Activated CD4-positive, alpha-beta memory T cell treated with anti-CD3 and anti-CD28 coated beads for 36 hours (primary cell): ENCODE measurements at places on chromosomes 4 and X. TPM values are rescaled to one million over a fixed set of nuclear protein-coding genes. Genes with fewer than 3 reads are reported as not detected.

DNA sequence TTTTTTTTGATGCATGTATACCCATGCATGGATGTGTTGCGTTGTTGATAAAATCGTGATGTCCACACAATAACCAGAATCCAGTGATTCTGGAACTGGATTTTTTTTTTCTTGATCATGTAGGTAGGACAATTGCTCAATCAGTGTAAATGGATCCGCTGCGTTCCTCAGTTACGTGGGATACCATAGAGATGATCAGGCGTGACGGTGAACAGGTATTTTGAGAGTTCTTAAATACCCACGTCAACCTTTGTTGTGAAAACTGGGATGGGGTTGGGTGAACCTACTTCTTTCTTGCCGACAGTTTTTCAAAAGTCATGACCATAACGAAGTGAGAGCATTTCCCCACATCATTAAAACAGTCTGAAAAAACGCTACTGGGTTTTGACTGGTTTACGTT is 913 bp upstream of the SMIM10L2A start:
- DNase-seq = no peak

DNA sequence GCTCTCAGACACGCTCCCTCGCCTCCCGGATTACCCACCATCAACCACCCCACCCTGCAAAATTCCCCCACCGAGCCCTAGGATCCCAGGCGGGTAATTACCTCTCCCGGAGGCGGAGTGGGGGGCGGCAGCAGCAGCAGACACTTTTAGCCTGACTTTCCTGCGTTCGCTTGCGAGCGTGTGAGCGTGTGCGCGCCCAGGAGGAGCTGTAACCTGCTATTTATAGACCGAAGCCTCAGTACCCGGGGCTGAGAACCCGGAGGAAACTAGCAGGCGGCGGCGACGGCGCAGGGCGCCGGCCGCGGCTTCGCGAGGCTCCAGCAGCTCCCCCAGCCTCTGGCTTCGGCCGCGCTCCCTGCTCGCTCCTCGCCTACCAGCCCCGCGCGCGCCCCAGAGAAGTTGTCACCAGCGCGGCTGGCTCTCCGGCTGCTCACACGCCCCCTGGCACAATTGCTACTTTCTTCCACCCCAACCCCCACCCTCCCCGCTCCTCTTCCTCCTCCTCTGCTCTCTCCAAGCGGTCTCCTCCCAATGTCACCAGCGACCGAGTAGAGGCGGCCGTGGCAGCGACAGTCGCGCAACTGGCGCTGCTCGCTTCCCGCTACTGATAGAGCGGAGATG is at the start of gene INPP4B:
TSS of gene INPP4B (minus strand) at position 194 of the 621 bp plus-strand sequence.
- peak; percentile 64 for DNase-seq

- DNase-seq = no peak
Measured at GRCh38 chr4:3388471-3389232, 53.1 kb upstream of the HGFAC start.

DNA sequence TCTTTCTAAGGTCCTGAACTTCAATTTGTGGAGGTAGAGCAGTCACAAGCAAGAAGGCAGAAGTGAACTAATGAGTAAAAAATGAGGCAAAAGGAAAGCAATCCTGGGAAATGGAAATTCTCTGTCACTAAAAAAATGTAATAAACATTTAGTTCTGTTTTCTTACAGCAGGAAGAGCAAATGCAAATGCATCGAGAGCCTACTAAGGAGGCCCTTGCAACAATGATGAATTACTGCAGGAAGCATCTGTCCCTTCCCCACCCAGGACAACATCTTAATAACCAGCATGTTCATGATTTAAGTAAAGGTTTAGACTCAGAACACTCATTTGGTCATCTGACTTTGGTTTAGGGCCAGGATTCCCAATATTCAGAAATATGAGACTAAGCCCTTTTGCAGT is 341.4 kb upstream of the NOCT start:
- no peak for DNase-seq

DNA sequence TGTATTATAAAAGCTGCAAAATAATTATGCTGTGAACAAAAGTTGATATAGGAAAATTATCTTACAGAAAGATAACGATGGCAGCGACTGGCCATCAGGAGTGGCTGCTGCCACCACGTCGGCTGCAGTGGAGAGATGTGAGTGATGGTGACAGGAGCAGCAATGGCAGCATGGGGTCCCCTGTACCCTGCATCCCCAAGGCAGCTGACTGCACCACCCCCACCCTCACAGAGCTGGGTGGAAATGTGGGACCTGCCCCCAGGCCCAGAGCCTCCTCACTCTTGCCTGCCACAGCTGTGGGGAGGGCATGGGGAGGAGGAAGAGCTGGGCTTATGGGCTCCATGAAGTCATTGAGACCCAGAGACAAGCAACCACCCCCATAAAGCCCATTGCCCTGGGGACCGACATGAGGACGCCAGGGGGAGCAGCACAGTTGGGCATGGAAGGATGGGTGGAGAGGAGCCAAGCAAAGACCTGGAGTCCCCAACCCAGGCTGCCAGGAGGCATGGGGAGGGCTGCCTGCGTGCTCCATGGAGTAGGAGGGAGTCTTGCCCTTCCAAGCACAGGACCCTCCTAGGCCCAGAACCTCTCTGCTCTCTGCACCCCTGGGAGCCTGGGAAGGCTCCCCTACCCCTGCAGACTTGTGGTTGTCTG is 1090.5 kb downstream of the PCDH18 start:
- no peak for DNase-seq

GRCh38 chrX:123087326-123087725 is 96.8 kb upstream of the GRIA3 start:
- no peak for DNase-seq

DNA sequence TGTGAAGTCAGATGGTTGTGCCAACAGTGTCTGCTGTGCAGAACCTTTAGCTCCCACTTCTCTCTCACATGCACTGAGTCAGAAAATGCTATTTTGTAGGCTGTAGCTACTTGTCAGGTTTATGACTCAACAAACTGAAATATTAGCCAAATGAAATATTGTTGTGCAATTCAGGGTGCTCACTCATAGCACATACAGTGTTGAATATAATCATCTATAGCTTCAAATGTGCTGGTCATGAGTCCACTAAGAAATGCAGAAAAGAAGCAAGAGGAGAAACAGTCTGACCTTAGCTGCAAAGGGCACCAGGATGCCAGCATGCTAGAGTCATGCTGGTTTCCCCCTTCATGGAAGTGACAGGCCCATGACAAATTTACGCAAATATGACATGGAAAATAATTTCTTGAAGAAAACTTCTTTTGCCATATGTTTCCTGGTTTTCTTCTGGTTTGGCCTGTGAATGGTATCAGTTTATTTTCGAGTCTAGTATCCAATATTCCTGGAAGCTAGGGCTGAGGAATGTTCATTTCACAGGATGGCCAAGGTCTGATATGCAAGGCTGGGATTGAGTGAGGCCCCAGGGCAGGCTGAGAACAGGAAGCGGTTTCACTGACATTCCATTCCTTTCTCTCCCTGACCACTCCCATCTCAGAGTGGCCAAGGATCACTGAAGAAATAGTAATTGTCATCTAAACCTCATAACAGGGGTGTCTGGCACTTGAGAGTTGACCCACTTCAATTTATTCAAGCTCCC is 10.3 kb upstream of the CXCL2 start:
- no peak for DNase-seq

- no peak for DNase-seq
Measured at GRCh38 chrX:149213264-149213663, 291.8 kb downstream of the IDS start.

- DNase-seq = no peak
Measured at GRCh38 chr4:46992338-46992737, 1.0 kb downstream of the GABRA4 start.

DNA sequence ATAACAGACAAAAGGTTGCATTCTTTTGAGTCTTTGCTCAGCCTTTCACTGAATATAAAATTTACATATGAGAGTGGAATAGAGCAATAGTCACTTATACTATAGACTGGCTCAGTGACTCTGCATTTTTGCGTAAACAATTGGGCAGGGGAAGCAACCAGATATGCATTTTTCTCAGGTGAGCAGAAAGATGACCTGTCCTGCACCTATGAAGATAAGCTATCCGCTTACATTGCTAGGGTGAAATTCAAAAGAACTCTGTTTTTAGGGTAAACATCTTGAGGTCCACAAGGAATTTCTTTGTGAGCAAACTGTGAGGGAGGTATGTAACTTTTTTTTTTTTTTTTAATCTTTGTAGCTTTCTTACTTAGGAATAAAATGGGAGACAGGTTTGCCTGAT is 602.4 kb upstream of the PRKX start:
- no peak for DNase-seq

- DNase-seq = no peak
Measured at GRCh38 chr4:52684896-52685295, 25.8 kb upstream of the USP46 start.

GRCh38 chrX:10749113-10749512 is 128.7 kb upstream of the MID1 start:
- no peak for DNase-seq

DNA sequence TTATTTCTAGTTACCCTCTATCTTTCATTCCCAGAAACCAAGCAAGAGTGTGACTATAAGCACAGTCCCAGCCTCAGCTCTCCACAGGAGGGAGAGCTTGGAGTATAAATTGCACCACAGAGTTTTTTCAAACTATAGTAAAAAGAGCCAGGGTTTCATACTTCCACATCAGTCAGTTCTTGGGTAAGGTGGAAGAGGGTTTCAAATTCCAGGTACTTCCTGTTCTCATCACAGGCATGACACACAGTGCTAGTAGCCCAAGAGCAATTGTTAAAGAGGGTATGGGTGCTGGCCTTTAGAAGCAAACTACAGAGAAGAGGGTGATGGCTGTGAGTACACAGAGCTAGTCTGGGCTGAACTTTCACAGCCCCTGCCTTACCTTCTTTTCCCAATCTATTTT is 5.7 kb upstream of the IL1RAPL1 start:
- no peak for DNase-seq

- DNase-seq = no peak
Measured at GRCh38 chr4:73451404-73451803, 15.4 kb downstream of the AFP start.

The DRP2 gene
- total RNA-seq = 0.58 TPM

The USP46 gene
- 7.0 TPM for total RNA-seq

The COL4A5 gene
- not detected for total RNA-seq

The FHIP1A gene
- 0.46 TPM for total RNA-seq

The NEIL3 gene
- 18.2 TPM for total RNA-seq

The NPY5R gene
- not detected for total RNA-seq

The CCNQ gene
- 18.9 TPM for total RNA-seq
